NCI-H460 (cell line): ENCODE measurements at places on chromosomes 7 and 10.

DNA sequence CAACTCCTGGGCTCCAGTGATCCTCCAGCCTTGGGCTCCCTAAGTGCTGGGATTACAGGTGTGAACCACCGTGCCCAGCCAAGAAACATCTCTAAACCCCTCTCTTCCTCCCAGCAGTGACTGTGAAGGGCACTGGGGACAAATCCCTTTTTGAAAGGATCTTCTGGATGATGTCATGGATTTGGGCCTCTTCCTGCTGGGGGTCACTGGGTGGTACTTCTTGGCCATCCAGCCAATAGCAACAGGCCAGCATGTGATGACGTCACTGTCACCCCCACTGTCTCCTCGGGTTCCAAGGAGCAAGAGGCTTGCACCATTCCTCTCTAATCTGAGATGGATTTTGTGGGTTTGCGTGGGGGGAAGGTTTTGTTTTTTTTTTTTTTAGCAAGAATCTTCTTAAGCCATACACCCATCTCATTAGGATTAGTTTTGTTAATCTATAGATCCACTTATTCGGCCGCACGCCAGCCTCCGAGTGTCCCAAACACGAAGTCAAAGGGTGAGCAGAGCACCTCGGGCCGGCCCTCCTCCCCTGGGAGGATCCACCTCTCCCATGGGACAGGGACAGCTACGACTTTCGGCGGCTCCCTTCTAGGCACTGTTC is 29.4 kb upstream of the TNRC18 start:
- DNase-seq, result no peak

DNA sequence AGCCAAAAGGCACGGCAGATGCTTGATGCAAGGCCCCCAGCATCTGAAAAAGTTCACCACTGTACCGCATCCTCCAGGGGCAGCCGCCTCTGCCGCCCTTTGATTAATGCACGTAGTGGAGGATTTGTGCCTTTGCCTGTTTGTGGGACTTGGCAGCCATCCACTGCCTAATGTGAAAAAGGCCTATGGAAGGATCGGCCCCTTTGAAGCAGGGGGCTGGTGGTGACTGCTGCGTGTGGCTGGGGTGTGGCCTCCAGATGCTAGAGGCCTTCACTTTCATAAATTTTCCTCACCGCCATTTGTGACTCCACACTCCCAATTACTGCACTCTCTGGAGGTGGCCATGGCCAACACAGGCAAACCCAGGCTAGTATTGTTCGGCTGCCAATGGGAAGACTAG is 226.0 kb downstream of the BMPER start:
- DNase-seq, result no peak

DNA sequence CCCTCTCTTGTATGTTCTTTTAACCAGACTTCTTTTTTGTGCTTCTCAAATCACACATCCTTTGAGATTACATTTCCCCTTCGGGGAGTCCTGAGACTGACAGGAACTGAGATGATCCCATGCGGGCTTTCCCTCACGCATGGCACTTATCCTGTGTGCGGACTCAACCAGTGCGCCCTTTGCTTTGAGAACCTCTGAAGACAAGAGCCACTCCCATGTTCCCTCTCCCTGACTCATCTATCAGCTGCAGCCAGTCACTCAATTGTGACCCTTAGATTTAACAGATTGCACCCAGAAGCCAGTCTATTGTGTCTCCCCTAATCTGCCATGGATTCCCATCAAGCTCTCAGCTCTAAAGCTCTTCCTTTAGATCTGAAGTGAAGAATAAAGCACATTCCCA is 353.9 kb upstream of the MEOX2 start:
- no peak for DNase-seq

DNA sequence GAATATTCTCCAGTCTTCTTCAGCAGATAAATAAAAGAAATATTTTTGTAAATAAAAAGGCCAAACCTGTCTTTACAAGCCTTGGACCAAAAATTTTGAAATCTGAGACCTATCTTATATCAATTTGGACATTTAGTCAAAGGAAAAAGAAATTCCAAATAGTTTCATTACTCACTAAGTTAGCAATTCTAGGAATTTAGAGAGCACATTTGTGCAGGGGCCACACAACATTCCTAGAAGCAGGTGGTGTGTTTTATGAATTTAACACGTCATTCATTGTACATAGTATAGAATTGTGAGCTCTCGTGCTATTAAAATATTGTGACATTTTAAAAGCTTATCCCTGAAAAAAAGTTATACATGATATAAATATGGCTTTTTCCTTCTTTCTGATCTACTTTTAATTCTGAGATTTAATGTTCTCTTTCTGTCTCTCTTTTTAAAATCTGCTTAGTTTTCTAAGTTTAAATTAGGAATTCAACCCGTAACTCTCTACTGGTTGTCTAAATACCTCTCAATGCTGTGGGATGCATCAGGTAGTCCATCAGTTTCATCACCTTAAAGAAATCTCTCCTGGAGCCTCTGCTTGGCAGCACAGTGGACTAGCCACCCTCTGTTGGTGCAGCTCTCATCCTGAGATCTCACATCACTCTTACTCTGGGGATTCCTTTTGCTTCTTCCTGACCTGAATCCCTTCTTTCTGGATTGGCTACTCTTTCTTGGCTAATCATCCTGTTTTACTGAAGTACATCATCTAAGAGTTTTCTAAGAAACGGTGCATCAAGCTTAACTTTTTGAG is 124.5 kb downstream of the SEMA3E start:
- DNase-seq, result no peak

- no peak for DNase-seq
Observed at GRCh38 chr10:50541317-50541716, 82.4 kb downstream of the SGMS1 start.

- DNase-seq, result no peak
Observed at GRCh38 chr10:122393288-122393687, 18.8 kb downstream of the PLEKHA1 start.

- DNase-seq, result no peak
Observed at GRCh38 chr7:100372256-100372655, 1.0 kb upstream of the PILRA start.

GRCh38 chr7:151138153-151138851 is 29.2 kb downstream of the GBX1 start:
- DNase-seq, result no peak

DNA sequence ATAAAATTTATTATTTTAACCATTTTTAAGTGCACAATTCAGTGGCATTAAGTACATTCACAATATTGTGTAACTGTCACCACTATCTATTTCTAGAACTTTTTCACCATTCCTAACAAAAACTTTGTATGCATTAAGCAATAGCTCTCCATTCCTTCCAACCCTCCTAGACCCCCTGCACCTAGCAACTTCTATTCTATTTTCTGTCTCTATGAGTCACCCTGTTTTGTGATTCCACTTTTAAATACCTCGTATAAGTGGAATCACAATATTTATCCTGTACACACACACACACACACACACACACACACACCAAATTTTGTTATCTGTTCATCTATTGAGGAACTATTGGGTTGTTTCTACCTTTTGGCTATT is 89.2 kb downstream of the ARID5B start:
- DNase-seq, result no peak

DNA sequence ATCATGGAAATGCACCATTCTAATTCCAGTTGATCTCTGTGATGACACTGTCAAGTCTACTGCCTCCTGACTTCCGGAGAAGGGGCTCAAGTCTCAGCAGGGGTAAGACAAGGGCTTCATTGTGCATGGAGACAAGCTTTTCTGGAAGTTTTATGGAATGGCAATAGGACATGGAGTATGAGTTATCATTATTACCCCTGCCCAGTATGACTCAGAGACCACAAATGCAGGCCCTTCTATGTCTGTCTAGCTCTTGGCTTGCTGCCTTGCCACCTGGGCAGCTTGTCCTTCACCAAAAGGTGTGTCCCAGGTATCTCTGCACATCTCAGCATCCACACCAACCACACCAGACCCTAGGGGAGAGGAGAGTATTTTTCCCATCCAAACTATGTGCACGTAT is 34.9 kb upstream of the KIAA1217 start:
- DNase-seq, result no peak

- DNase-seq, result no peak
Observed at GRCh38 chr10:15742836-15743235, 23.1 kb upstream of the ITGA8 start.

GRCh38 chr7:158744070-158744469 is 39.5 kb upstream of the NCAPG2 start:
- DNase-seq, result no peak

- DNase-seq, result no peak
Observed at GRCh38 chr7:139393621-139394211, 34.0 kb downstream of the LUC7L2 start.

- DNase-seq, result no peak
Observed at GRCh38 chr10:1358860-1359625, 302.9 kb downstream of the WDR37 start.

DNA sequence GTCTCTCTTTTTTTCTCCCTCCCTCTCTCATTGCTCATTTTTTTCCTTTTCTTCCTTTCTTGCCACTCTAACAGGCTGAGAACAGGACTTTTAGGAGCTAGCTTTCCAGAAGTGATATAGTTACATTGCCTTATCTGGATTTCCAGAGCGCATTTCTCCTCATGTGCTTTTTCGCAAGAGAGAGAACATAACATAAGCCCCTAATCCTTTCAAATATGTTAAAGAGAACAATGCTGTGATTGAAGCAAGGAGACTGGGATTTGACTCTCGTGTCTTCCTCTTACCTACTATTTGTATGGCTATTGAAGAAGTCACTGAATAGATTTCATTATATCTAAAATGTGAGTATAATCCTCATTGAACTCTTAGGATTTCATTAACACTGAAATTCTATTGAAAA is 101.2 kb upstream of the PRPS1L1 start:
- no peak for DNase-seq

DNA sequence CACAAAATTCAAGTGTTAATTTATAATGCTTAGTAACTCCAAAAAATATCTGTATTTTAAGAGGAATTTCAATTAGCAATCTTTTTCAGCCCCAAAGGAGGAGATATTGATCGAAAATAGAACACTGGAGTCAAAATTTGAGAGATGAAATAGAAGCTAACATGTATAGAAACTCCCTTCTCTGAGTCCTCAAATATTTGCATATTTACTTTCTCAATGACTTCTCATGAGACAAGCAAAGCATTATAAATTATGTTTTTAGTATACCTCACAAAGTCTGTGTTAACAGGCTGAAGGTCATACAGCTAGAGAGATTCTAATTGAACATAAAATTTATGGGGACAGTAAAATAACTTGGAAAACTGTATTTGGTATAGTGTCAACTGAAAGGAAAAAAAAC is 260.5 kb downstream of the GPAM start:
- no peak for DNase-seq

- no peak for DNase-seq
Observed at GRCh38 chr7:79118143-79118542, 335.3 kb downstream of the MAGI2 start.

- DNase-seq, result no peak
Observed at GRCh38 chr7:36456138-36456537, 66.5 kb downstream of the ANLN start.

DNA sequence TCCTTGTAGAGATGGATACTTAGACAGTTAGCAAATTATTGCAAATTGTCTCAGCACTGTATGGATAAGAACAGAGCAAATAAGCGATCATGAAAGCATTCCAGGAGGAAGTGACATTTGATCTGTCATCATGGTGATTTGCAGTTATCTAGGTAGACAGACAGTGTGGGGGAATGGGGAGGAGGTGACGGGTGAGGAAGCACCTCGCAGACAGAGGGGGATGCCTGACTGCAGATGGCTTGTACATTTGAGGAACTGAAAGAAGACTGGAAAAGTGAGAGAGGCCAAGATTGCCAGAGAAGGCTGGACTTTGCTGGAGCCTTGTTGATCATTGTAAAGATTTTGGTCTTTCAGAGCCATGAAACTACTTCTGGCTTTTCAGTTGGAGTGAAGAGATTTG is 318.2 kb upstream of the CELF2 start:
- no peak for DNase-seq

DNA sequence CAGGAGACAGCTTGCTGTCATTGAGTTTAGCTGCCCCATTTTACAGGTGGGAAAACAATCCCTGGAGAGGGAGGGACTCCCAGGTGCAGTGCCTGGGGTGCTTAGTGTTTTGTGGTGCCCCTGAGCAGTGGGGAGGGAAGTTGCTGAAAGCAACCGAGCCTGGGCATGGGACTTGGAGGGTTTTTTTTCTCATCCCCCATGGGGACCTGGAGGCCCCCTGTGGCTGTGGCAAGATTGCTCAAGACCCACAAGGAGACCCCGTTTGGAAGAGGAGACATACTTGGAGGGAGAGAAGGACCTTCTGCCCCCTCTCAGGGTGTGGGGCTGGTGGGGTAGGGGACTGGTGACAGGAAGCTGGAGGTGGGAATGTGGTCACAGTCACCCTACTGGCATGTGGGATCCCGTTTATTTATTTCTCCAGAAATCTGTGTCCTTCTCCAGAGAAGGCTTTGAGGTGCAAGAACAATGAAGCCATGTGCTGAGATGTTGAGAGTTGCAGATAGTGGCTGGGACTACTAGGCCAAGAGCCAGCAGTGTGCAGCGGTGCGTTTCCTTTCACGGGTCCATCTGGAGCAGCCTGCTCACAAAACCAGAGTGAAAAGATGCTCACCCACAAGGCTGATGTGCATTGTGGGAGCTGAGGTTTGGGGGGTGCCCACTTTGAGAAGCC is 21.5 kb downstream of the ZMIZ1 start:
- DNase-seq, result no peak

DNA sequence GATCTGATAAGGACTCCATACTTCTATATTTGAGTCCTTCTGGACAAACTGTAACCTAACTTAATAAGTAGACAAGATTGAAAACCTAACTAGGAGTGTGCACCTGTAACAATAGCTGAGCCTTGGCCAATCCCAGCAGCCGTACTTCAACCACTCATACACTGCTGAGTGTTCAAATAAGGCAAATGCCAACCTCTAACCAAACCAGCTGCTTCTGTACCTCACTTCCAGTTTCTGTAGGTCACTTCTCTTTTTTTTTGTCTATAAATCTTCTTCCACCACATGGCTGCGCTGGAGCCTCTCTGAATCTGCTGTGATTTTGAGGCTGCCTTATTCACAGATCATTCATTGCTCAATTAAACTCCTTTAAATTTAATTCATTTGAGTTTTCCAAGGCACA is 753.2 kb downstream of the DNAJB9 start:
- no peak for DNase-seq

- DNase-seq, result no peak
Observed at GRCh38 chr7:7203813-7204575, 21.6 kb downstream of the C1GALT1 start.

GRCh38 chr10:8873310-8873709 is 818.8 kb downstream of the GATA3 start:
- DNase-seq, result no peak

DNA sequence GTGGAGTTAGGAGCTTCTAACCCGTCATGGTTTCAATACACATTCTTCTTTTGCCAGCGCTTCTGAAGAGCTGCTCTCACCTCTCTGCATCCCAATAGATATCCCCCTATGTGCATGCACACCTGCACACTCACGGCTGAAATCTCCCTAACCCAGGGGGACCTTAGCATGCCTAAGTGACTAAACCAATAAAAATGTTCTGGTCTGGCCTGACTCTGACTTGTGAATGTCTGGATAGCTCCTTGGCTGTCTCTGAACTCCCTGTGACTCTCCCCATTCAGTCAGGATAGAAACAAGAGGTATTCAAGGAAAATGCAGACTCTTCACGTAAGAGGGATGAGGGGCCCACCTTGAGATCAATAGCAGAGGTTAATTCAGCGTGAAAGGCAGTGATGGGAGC is 22.4 kb downstream of the PRSS2 start:
- DNase-seq, result no peak
